ENCODE measurements at places on chromosomes 13 and 19.

- DNase-seq = no peak
Observed at GRCh38 chr19:40923934-40924391, 41.9 kb upstream of the CYP2A7 start.

- no peak for DNase-seq
Observed at GRCh38 chr19:46410205-46411087, 2.9 kb downstream of the CCDC8 start.

- no peak for DNase-seq
Observed at GRCh38 chr13:74443631-74444030, 309.4 kb upstream of the KLF12 start.

DNA sequence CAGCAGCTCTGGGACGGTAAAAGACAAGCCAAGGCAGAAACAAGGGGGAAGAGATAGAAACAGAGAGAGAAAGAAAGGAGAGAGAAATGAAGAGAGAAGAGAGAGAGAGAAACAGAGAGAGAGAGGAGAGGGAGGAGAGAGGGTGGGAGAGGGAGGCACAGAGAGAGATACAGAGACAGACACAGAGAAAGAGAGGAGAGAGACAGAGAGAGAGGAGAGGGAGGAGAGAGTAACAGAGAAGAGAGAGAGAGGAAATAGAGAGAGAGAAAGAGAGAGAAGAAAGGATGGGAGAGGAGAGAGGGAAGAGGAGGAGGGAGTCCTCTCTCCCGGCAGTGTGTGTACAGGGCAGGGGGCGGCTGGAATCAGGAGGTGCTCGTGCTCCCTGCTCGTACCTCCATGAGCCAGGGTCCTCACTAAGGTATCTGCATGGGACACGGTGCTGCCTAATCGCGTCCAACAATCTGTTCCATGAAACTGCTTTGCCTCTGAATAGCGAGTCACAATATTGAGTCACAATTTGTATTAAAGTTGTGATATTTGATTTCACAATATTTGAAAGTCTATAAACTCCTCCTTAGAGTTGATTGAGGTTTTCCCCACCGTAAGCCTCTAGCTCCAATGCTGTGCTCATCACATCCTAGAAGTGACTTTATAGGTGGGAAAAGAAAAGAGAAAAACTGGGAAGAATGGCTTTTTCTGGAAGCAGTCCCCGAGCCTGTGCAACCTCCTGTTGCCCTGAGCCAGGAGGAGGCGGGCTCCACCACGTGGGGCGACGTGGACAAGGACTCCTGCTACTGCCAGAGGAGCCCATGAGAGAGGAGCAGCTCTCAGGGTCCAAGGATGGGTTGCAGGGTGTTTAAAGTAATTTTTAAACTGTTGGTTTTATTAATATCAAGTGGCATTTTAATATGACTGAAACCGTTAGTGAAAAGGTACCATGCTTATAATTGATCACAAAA lies 81.7 kb upstream of the ARHGEF7 start:
- no peak for DNase-seq

- DNase-seq = peak; percentile 36
Observed at GRCh38 chr19:42199440-42200115, 17.9 kb downstream of the DEDD2 start.

DNA sequence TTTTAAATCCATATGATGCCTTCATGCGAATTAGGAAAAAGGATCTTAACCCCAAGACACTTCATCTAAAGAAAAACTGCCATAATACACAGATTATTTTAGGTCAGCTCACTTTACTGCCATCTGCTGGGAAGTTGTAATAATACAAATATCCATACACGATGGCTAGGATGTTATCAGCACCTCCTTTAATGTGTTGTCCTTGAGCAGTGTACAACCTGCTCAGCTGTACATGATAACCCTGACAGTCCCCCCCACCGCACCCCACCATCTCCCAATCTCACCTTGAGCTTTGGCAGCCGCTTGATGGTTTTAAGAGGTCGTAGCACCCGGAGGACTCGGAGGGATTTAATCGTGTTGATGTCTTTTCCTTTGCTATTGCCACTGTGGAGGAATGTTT lies 112.2 kb downstream of the IER2 start:
- DNase-seq = no peak

GRCh38 chr13:97344265-97345175 lies 89.4 kb upstream of the RAP2A start:
- DNase-seq = peak; percentile 39

- DNase-seq = no peak
Observed at GRCh38 chr19:3482507-3483225, 575 bp downstream of the SMIM44 start.

GRCh38 chr13:107842562-107843180 lies 372.7 kb downstream of the LIG4 start:
- DNase-seq = no peak

DNA sequence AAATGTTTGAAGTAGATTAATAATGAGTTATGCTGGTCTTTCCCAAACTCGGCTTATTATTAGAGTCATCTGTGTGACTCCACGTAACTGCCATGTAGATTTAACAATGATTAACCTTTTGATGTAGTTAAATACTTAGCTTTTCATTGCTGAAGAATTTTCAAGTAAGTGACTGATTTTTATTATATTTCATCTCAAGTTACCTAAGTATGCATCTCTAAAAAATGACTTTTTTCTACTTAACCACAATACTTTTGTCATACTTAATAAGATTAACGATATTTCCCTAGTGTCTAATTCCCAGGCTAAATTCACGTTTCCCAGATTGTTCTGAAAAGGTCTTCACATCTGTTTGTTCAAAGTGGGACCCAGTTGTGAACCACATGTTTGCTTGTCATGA lies 17.8 kb downstream of the BIVM start:
- DNase-seq = no peak

GRCh38 chr13:58630794-58631193 lies 999.2 kb downstream of the PCDH17 start:
- DNase-seq = no peak

- DNase-seq = no peak
Observed at GRCh38 chr19:36152352-36153091, at the start of gene COX7A1. COX7A1 (minus strand) TSS chr19:36152447; CDS start chr19:36152407, 40 bp downstream.

GRCh38 chr13:52891706-52892105 lies 43.3 kb upstream of the PCDH8 start:
- no peak for DNase-seq

DNA sequence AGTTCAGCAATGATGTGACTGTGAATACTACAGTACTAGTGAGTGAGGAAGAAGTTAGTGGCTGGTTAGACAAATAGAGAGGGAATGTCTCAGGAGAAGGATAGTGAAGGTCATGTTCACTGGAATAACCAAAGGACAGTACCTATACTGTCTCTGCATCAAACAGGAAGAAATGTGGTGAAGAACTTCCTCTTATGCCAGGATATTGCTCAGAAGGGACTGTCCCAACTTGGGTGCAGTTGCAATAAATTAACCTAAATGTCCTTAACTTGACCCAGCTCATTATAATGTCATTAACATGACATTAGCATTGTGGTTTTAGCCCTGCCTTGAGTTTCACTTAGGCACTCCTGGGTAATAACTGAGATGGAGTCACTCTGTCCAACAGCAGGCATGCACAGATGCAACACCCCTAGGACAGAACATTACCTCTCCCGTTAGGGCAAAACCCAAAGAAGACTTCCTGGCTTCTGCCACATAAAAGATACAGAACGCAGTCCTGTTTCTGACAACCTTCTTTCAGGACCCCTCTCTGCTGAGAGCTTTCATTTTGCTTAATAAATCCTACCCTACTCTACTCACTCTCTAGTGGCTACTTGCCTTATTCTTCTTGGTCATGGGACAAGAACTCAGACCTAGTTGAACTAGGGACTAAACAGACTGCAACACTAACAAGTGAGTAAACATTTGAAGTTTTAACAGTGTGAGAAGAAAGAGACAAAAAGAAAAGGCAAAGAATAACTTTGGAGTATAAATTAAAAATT lies 1591.6 kb upstream of the MIR17HG start:
- DNase-seq = no peak

GRCh38 chr13:92578358-92578757 lies 648.2 kb upstream of the GPC6 start:
- DNase-seq = no peak
